NCI-H2107 (cell line): ENCODE measurements at places on chromosomes 6 and 20.

DNA sequence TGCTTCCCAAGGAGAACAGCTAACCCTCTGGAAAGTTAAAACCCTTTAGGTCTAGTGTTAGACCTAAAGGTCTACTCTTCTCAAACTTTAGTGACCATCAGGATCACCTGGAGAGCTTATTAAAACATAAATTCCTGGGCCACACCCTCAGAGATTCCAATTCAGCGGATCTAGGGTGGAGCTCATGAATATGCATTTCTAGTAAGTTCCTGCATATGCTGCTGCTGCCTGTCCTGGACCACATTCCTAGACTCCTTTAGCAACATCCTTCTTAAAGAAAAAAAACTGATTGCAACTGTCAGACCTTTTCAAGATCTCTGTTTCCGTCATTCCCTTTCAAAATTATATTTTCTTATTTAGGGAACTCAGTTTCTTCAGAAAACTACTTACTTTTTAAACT, 31.2 kb downstream of the SNAP25 start:
- no peak for DNase-seq

DNA sequence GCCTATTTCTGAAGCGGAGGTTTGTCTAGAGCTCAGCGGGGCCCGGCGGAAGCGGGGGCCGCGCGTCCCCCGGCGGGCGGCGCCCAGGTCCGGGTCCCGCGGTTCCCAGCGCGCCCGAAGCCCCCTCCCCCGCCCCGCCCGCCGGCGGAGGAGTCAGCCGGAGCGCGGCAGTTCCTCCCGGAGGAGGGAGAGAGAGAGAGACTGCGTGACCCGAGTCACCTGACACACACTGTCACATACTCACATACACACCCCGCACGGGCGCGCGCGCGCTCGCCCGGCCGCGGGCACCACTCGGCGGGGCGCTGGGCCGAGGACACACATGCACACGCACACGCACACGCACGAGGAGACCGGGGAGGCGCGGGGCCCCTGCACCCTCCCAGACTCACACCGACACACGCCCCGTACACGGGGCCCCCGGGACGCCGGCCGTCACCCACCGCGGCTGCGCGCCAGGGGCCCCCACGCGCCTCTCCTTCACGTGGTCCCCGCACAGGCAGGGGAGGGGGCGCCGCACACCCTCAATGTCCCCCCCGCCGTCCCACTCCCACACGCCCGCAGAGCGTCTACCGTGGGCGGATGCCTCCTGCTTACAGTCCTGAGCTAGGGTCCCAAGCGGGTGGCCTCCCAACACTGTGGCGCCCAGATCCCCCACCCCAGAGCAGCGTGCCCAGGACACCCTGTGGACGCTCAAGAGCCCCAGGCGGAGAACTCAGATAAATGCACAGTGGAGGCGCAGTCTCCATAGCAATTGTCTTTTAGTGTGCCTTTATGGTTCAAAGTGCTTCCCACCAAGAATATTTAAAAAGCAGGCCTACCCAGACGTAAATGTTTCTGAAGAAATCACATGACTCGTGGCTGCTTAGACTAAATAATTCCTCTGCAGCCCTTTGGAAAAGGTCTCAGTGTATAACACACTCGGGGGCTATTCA, at the start of gene RRAGD:
TSS of gene RRAGD (minus strand) at position 203 of the 935 bp plus-strand sequence. CDS start 280 bp downstream, outside the sequence.
- peak; percentile 29 for DNase-seq

DNA sequence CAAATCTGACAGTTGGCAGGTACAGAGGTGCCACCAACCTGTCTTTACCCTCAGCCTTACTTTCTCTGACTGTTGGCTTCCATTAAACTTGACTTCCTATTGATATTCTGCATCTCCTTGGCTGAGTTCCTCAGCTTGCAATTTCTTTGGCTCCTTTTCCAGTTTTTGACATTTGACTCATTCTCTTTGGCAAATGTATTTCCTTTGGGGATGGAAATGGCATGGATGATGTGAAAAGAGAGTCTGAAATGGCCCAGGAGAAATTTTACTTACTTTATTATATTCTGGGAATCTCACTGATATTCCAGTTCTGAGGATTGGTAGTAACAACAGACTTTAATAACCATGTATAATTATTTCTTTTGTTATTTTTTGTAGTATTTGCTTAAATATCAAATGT, 255.2 kb downstream of the CD109 start:
- DNase-seq = no peak

GRCh38 chr20:42267793-42268384, 649.7 kb upstream of the CHD6 start:
- no peak for DNase-seq

GRCh38 chr6:169839029-169839481, 87.6 kb downstream of the ERMARD start:
- DNase-seq = no peak

- no peak for DNase-seq
These were observed 470.2 kb downstream of the ADGRB3 start for GRCh38 chr6:69105288-69105687.

DNA sequence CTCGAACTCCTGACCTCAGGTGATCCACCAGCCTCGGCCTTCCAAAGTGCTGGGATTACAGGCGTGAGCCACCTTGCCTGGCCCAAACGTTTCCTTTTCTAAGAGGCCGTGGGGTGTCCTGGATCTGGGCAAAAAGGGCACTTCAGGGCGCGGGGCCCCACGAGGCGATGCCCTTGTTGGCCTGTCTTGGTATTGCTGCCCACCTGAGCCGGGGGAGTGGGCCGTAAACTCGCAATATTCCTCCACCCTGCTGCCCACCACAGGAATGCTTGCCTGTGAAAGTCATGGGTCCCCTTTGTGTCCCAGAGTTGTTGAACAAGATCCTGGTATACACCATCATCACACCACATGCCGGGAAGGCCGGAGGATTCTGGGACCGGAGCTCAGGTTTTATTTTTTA, 49.0 kb downstream of the SSR1 start:
- DNase-seq = no peak

DNA sequence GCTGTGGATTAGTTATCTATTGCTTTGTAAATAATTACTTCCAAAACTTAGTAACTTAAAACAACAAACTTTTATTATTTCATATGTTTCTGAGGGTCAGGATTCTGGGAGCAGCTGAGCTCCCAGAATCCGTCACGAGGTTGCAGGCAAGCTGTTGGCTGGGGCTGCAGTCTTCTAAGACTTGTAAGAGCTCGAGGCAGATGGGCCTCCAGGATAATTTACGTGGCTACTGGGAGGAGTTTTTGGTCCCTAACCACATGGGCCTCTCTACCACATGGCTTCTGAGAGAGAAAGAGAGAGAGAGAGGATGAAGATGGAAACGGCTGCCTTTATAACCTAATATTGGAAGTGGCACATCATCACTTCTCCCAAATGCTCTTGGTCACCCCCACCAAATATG, 64.9 kb upstream of the SULF2 start:
- no peak for DNase-seq

DNA sequence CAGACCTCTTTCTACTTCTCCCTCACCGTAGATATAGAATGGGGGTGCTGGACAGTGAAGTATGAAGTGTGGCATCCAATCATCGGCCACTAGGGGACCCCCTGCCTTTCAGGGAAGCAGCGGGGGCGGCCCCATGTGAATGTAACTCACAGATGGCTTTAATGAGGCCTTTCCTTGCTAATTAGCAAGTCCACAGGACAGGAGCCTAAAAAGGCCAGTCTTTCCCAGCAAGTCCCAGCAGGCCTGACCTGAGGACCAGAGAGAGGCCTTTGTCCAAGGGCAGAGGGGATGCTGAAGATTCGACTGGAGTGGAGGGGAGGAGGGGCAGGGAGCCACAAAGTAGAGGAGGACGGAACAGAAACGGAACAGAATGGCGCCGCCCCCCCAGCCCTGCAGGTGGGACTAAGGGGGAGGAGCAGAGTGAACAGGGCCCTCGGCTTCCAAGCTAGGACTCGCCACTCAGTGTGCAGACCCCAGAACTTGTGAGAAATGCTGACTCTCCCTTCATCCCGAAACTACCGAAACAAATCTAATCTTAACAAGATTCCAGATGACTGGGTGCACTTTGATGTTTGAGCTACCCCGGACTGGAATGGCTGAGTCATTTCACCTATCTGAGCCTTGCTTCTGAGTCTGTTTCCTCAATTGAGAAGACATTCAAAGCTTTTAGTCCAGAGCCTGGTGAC, 5.8 kb downstream of the C6orf132 start:
- no peak for DNase-seq

DNA sequence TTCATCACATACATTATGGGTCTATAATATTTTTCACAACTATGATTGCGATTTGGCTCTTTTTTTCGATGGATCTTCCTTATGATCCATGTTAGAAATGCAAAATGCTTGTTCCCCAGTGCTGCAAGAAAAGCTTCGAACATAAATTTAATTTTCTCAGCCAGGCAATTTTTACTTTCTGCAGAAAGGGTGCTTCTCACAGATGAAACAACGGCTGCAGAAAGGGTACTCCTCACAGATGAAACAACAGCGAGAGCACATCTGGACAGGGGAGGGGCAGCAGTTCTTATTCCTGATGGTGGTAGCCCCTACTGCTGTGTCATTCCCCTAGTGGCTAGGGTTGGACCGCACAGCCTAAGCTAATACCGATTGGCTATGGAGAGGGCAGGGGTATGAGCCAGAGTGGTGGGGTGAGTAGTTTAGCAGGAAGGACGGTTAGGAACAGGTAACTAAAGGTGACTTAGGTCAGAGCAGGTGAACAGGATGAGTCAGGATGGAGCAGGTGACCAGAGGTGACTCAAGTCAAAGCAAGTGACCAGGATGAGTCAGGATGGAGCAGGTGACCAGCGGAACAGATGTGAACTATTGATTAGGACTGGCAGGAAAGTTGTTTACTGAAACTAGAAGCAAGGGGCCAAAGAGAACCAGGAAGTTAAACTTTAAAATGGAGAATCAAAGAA, 13.4 kb upstream of the TREML4 start:
- DNase-seq = no peak

DNA sequence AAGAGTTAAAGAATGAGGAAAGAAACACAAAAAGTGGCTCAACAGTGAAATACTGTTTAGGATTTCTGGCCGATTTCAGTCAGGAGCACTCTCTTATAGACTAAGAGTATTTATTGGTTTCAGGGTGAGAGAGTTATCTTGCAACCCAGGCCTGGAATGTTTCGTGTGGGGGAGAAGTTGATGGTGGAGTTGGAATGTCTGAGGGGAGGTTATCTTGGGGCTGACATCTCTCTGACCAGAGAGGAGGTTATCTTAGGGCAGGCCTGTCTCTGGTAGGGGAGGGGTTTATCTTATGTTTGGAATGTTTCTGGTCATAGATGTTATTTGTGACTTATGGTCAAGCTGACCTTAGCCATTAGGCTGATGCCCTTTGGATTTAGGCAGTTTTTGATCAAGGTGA, 80.3 kb downstream of the HTR1B start:
- DNase-seq = no peak

- no peak for DNase-seq
These were observed 2.1 kb upstream of the THEMIS start for GRCh38 chr6:127902933-127903332.

DNA sequence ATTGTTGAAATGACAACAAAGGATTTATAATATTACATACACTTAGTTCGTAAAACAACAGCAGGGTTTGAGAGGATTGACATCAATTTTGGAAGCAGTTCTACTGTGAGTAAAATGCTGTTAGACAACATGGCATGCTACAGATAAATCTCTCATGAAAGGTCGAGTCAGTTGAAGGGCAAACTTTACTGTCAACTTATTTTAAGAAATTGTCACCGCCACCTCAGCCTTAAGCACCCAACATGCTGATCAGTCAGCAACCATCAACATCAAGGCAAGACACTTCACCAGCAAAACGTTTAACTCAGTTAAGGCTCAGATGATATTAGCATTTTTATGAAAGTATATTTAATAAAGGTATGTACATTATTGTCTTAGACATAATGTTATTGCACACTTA, 31.0 kb downstream of the CYB5R4 start:
- no peak for DNase-seq

GRCh38 chr6:43399932-43400487, 27.3 kb upstream of the ABCC10 start:
- no peak for DNase-seq

GRCh38 chr6:142698751-142699150, 246.2 kb downstream of the HIVEP2 start:
- no peak for DNase-seq

- no peak for DNase-seq
These were observed 87.1 kb downstream of the TRMT6 start for GRCh38 chr20:5863040-5863833.

DNA sequence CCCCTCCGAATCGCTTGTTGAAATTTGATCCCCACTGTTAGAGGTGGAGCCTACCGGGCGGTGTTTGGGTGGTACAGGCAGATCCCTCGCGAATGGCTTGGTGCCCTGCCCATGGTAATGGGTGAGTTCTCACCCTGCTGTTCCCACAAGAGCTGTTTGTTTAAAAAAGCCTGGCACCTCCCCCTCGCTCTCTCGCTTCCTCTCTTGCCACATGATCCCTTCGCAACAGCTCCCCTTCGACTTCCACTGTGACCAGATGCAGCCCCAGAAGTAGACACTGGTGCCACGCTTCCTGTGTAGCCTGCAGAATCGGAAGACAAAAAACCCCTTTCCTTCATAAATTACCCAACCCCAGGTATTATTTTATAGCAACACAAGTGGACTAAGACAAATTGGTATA, 292.2 kb upstream of the QKI start:
- no peak for DNase-seq

- DNase-seq = no peak
These were observed 30.7 kb downstream of the CARMIL1 start for GRCh38 chr6:25309886-25310285.

GRCh38 chr20:59938696-59939051, 1.4 kb downstream of the PPP1R3D start:
- DNase-seq = no peak

- DNase-seq = no peak
These were observed 30.2 kb downstream of the TRAM2 start for GRCh38 chr6:52546678-52547077.

DNA sequence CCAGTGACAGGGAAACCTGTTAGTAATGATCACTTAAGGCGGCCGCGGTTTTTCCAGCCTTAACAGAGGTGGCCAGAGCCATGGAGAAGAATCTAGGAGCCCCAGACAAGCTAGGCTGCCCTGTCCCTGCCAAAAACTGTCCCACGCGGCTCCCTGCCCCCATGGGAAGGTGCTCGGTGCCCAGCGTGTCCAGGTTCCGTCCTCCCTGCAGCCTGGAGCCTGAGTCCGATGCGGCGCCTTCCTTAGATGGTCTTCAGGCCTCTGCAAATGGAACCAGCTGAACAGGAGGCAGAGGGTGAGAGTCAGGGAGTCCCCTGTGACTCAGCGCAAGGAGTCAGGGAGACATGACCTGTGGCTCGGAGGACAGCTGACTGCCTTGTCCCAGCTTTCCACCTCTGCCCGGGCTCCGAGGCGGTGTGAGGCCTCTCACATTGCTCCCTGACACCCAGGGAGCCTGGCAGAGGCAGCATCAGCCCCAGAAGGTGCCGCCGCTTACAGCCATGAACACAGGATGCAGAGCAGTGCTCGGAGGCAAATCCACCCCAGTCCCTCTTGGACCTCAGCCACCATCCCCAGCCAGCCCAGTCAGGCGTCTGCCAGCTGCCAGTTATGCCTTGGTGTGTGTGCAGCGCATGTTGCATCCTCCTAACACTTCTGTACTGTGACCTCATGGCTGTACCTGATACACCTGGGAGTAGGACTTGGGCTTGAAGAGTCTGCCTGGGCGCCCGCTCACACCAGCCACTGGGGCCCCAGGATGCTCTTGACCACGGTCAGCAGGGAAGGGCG, 377.7 kb downstream of the CDH4 start:
- no peak for DNase-seq
